Nasal cavity respiratory epithelium epithelial cell of viscerocranial mucosa (primary cell): ENCODE measurements at places on chromosomes 1 and 21. TPM values are rescaled to one million over a fixed set of nuclear protein-coding genes. Genes with fewer than 3 reads are reported as not detected.

S100A9 gene
- 1,477 and 2,600 TPM in 2 replicates for total RNA-seq

NGF gene
- 4.3 and 10.3 TPM in 2 replicates for total RNA-seq

F5 gene
- total RNA-seq: 0.28 TPM in 1 of 2 replicates, not detected in the other

CD84 gene
- not detected in 2 replicates for total RNA-seq

PTCH2 gene
- under 0.01 and 0.14 TPM in 2 replicates for total RNA-seq

RBBP5 gene
- total RNA-seq: 27.5 and 28.0 TPM in 2 replicates

PRMT6 gene
- total RNA-seq: 19.1 and 19.6 TPM in 2 replicates

PLEKHN1 gene
- 4.4 and 6.2 TPM in 2 replicates for total RNA-seq
